ENCODE measurements at places on chromosomes 16 and 17.

- no peak for DNase-seq
Observed at GRCh38 chr17:18070861-18071340, 16.8 kb upstream of the DRG2 start.

DNA sequence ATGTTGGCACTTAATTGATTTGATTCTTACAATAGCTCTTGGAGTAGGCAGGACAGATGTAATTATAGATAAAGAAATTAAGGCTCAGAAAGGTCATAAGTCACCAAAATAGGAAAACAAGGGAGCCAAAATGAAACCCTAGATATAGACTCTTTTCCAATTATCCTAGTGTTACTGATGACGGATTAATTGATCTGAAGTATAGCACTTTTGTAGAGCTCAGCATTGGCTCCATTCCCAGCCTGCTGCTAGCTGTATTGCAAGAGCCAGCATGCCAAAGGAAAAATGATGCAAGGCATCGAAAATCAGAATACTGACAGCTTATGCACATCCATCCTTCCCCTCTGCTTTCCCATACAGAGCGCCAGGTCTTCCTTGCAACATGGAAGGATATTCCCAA is 21.6 kb upstream of the RASL10B start:
- no peak for DNase-seq

GRCh38 chr16:89981414-89981813 is 32.9 kb downstream of the DEF8 start:
- no peak for DNase-seq

DNA sequence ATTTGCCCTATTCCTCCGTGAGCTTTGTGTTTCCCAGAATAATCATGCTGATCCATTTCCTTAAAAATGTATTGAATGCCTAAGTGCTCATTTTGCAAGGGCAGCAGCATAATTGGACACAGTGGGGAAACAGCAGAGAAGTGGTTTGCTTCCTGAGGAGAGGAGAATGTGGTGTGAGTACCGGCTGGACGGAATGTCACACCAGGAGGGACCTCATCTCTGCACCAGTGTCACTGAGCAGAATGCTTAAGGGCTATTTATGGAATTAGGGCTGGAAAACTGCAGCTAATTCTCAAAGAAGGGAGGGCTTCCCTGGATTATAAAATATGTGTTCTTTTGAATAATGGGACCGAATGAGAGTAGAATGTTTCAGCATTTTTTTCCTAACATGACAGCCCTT is 1100.6 kb upstream of the RBFOX1 start:
- no peak for DNase-seq

- no peak for DNase-seq
Observed at GRCh38 chr16:64356267-64356666, 765.6 kb downstream of the CDH11 start.

DNA sequence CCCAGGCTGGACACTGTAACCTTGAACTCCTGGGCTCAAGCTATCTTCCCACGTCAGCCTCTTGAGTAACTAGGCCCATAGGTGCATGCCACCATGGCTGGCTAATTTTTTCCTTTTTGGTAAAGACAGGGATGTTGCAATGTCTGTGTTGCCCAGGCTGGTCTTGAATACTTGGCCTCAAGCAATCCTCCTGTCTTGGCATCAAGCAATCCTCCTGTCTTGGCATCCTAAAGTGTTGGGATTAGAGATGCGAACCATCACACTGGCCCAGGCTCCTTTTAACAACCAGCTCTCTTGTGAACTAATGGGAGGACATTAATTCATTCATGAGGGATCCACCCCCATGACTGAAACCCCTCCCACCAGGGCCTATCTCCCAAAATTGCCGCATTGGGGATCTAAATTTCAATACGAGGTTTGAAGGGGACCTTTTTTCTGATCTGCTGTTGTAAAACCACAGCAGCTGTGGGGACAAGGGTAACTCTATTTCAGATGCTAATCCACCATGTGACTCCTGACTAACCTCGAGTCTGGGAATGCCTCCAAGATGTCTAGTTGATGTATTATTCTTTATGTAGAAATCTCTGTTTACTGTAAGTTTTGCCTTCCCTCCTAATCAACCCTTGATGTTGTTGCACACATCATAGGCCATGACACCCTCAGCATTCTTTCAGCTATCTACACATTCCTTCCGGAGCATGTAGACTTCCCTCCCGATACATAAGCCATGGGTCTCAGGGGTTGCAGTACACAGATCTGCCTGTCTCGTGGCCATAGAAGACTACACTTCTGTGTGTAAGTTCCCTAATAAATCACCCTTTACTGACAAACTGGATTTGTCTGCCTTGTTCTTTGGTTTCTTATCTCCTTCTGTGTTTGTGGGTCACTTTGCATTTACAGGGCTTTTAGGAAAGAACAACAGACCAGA is 37.6 kb downstream of the RNF112 start:
- DNase-seq, result no peak

GRCh38 chr17:29546830-29547229 is 20.0 kb downstream of the ABHD15 start:
- DNase-seq, result no peak

DNA sequence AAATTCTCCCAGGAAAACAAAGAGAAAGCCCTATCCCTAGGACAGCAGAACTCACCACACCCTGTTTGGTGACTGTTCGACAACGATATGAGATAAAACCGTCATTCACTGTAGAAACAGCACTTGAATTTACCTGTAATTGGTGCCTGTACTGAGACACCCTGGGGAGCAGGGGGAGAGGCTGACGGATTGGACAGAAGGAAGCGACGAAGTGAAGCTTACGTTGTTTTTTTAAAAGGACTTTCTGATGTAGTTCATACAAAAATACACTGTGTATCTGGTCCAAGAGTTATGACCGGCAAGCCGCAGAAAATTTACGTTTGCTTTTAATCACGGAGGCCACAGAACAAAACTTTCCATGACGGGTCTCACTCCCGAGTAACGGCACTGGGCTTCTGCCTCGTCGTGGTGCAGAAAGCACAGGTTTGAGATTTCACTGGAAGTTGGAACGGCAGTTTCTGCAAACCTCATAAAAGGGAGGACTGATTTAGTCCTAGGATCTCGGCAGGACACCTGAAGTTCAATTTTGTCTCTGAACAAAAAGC is 9.7 kb downstream of the NXN start:
- no peak for DNase-seq
